SJSA1 (cell line): ENCODE measurements at places on chromosomes 13 and 19. TPM values are rescaled to one million over a fixed set of nuclear protein-coding genes. Genes with fewer than 3 reads are reported as not detected.

DNA sequence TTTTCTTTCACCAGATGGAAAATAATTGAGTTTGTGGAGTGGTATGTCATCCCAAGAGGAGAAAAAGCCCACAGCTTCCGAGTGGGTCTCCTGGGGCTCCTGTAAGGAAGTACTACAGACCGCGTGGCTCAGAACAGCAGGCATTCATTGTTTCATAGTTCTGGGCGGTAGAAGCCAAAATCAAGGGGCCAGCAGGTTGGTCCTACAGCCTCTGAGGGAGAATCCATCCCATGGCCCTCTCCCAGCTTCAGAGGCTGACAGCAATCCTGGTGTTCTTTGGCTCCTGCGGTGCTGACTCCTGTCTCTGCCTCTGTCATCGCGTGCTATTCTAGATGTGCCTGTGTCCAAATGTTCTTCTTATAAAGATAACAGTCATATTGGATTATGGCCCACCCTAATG is 362.6 kb downstream of the FGF14 start:
- DNase-seq, result no peak

SMAD9 gene
- 16.8 and 25.9 TPM in 2 replicates for total RNA-seq

DNA sequence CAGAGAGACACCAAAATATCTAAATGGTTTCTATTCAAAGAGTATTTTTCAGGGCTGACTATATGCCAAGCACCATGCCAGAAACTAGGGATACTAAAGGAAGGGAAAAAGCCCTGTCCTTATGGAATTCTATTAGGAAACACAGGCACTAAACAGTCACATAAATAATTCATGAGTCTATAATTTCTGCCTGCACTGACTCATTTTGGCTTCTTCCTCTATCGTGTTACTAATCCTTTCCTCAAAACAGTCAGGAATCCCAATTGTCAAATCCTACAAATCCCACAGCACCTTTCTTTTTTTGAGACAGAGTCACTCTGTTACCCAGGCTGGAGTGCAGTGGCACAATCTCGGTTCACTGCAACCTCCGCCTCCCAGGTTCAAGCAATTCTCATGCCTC is 29.2 kb downstream of the XPO4 start:
- no peak for DNase-seq

DNA sequence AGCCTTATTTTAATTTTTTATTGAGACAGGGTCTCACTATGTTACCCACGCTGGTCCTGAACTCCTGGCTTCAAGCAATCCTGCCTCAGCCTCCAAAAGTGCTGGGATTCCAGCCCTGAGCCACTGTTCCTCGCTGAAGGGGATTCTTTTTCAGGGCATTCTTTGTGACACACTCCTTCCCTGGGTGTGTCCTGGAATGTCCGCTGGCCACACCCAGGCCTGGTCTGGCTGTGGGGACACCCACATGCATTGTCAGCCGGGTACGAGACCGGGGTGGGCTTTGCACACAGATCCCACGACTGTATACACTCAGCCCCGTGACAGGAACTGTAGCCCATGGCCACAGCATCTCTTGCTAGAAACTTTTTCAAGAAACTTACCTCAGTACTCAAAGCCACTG is 34.4 kb upstream of the GATAD2A start:
- peak; percentile 55 for DNase-seq

MRPS12 gene
- total RNA-seq, result 60.6 and 60.7 TPM in 2 replicates

CLASRP gene
- total RNA-seq, result 14.4 and 51.8 TPM in 2 replicates

CGB8 gene
- 0.61 TPM in 1 of 2 replicates, not detected in the other for total RNA-seq

DNA sequence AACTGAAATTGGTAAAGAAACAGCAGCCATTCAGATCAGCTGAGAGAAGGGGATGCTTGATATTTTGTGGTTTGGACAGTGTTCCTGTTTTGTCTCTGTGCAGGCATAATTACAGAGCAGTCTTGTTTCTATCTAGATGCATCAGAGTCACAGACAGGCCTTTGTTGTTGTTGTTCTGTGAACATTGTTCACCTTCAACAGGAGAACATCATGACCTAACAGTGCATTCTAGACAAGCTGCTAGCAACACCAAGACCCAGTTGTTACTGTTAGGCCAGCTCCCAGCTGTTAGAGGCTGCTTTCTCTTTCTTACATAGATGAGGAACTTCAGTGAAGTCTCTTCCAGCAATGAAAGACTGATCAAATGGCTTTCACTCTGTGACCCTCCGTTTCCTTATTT is 8.5 kb upstream of the LSR start:
- DNase-seq, result no peak

DNA sequence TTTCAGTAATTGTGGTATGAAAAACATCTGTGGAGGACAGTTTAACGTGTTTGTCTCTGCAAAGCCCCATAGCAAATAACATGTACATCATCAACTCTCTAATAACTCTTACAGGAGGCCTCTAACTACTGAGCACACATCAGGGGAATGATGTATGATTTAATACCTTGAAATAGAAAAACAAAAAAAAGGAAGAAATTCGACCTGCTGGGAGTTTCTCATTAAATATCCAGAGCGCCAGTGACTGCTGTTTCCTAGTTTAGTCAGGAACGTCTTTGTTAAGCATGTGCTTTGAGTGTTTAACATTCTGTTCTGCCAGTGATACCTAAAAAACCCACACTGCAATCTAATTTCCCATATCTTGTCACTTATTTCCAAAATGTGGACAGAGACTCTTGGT is 235.4 kb downstream of the PCDH20 start:
- no peak for DNase-seq

CBY2 gene
- not detected in 2 replicates for total RNA-seq

DNA sequence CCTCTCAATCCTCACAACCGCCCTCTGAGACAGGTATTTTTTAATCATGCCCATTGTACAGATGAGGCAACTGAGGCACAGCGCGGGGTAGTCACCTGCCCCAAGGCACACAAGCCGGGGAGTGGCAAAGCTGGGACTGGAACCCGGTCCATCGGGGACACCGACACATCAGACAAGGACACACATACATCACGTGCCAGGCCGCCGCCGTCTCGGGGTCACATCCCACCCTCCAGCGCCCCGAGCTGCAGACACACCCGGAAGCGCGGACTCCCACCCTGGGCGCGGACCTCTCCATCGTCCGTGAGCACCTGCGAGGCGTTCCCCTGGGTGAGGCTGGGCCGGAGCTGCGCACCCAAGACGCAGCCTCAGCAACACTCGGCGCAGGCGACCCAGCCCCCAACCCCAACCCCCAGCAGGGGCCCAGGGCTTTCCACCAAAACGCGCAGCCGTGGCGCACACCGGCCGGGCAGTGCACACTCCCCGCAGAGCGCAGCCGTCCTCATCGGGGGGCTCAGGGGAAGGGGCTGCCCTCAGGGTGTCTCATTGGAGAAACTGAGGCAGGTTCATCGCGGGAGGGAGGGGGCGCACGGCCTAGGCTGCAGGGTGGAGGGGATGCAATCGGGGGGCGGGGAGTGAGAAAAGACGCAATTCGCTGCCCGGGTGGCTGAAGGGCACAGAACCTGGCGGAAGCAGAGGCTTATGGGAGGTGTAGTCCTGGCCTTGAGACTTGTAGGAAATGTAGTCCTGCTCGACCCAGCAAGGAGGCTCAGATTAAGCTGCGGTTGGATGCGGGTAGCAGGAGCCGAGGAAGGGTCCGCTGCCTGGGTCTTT is 1.9 kb upstream of the LMTK3 start:
- DNase-seq, result no peak

ZNF723 gene
- total RNA-seq, result not detected in 2 replicates
